ENCODE measurements at places on chromosomes 16 and 17. TPM values are rescaled to one million over a fixed set of nuclear protein-coding genes. Genes with fewer than 3 reads are reported as not detected.
A peak's percentile ranks its signal among the peaks of the same experiment; 100 is the strongest.

TEN1 gene
- 17.7 TPM for total RNA-seq

CCL8 gene
- not detected for total RNA-seq

GRCh38 chr17:40553694-40554534 lies 11.4 kb downstream of the CCR7 start:
- peak; percentile 70 for DNase-seq

DNA sequence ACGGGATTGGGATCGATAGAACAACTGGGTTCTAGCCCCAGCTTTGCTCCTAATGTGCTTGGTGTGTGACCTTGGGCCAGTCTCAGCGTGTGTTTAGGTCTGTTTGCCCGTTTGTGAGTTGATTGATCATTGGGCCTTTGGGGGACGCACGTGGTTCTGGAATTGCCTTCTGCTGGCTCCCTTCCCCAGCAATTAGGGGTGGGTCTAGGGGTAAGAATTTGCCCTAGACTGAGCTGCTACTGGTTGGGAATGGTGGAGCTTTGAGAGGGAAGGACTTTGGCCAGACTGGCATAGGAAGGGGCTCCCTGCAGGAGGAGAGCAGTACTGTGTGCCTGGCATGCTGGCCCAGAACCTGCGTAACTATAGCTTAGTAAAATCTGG lies 1.5 kb downstream of the SPNS2 start:
- DNase-seq: no peak

DNA sequence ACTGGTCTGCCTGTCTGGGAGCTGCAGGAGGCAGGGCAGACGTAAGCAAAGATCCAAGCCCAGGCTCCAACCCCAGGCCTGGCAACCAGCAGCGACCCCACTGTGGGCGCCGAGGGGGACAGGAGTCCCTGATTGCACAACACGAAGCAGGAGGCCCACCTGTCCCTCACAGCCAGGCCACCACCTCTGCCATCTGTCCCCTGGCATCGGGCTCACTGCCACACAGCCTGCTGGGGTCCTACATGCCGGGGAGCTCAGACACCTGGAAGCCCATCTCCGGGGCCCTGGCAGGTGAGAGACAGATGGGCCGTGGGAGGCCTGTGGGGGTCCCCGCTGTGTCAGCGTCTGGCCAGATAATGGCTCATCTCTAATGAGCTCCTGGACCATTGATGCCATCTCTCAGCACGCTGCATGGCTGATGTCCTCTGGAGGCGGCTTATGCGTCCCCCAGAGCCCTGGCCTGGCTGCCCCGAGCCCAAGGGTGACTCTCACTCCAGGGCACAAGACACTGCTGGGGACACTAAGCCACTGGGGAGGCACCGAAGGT lies 11.3 kb upstream of the RASD1 start:
- no peak for DNase-seq

DNA sequence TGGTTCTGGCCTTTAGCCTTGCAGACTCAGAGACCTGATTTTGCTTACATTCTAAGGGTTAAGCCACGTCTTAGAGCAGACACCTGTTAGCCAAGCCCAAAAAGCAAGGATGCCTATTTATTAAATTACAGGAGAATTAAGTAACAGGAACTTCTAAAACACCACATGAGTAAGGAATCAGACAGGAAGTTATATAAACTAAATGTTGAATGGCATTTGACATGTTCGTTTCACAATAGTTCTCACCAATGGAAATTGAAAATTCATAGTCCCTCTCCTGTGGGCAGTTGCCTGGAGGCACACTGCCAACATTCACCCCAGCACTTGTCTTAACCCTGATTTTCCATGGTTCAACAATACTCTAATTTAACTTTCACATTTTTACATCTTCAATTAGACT lies 9.0 kb downstream of the KRTAP9-7 start:
- DNase-seq: no peak

DNA sequence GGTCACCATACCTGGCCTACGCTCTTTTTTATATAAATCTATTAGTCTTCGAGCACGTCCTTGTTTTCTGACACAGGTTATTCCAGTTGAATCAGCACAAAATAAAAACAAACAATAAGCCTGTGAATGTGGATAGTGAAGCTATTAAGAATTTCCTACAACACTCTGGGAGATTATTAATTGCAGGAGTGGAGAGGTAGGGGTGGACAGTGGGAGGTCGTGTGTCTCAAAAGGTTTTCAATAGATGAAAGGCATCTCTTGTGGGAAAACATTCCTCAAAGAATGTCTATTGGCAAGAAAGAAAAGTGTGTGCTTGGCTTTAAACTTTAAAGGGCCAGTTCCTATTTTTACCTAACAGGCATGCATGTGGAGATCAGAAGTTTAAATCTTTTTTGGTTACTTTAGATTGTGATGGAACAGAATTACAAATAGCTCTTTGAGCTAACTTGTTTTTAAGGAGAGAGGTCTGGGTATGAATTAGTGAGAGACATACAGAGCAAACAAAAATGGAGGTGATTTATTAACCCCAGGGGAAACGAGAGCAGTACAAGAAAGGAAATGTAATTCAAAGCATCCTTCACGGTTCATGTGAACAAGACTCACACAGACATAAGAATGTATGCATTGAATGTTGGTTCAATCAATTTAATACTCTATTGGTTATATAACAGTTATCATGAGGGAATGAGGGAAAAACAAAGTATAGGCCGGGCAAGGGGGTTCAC lies 9.0 kb downstream of the SMYD4 start:
- DNase-seq: no peak

- DNase-seq: no peak
These were observed 18.1 kb upstream of the ABCC12 start for GRCh38 chr16:48173889-48174288.

DNA sequence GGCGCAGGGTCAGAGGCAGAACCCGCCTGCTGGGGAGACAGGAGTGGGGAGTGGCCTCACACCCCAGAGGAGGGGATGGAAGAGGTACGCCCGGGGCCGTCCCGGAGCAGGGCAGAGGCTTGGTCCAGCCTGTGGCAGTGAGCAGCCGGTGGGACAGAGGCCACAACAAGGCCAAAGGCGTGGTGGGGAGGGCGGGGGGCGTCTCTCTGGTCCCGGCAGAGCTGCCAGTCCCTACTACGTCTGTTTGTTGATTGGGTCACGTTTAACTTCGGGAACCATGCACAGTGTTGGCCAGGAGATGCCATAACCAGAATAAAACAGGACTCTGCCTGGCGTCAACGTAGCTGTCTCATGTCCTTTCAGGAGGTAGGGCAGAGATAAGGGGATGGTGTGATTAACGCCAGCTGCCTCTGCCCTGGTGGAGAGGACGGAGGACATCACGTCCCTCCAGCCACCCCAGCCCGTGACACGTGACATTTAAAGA lies 192.8 kb downstream of the BANP start:
- DNase-seq: no peak

DNA sequence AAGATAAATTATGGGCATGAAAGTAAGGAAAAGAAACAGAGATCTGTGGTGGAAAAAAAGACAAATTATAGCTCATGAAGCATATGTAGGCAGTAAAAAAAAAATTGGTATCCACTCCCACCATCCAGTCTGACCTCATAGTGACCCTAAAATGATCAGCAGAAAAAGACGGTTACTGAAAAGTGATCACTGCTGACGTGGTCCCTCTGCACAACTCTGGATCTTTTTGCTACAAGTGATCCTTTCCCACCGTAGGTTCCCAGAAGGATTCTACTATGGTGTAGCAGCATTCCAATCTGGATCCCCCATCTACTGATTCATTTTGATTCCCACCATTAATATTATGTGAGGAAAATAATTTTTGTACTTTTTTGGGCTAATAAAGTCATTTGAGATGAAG lies 10.9 kb upstream of the CHST6 start:
- no peak for DNase-seq

GRCh38 chr16:68636064-68636560 lies 9.0 kb upstream of the CDH3 start:
- no peak for DNase-seq

DNA sequence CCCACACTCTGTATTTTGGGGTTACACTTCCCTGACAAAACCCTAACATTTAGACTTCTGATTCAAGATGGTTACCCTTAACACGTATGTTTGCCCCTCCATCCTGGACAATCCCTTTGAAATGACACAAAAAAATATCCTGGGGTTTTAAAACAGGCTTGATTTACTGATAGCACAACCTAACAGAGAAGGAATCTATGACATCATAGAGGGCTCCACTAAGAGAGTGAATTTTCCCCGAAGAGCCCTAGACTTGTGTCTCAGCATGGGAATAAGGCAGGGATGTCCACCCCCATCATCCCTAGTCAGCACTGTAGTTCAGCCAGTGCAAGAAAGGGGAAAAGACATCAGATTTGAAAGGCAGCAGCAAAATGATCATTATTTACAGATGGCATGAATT lies 15.8 kb upstream of the SRCIN1 start:
- no peak for DNase-seq

DNA sequence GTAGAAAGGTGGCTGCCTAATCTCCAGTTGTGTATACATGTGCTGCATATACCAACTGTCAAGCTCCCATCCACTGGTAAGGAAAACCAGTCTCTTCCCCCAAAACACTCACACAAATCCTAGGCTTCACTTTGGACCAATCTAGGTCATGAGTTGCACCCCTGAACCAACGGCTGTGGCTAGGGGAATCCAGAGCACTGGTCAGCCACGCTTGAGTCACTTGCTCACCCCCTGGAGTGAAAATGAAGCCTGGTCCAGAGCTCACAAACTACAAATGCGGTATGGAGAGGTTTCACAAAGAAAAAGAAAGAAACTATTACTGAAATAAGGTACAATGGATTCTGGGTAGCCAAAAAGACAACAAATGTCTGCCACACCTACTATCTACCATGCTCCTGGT lies 66.1 kb upstream of the NLK start:
- no peak for DNase-seq

DNA sequence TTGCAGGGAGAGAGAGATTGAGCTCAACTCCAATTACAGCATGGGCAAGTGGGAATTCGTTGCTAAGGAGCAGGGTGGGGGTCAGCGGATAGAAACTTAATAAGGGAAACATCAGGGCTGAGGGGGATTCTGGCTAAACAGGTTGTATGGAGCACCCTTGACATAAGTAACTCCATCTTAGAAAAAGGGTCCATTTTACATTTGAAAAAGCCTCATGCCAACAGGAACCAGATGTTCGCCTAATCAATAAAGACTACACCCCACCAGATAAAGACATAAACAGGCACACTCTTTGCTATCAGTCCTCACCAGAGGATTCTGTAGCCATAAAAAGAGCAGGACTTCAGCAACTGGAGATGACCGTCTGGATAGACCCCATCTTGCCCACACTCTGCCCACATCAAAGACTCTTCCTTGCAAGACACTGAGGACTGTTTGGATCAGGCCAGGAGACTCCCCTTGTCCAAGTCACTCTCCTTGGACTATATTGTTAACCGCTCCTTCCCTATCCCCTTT lies 1.6 kb upstream of the LRRC75A start:
- DNase-seq: no peak

- DNase-seq: no peak
These were observed 45.2 kb downstream of the AXIN2 start for GRCh38 chr17:65515959-65516948.

DNA sequence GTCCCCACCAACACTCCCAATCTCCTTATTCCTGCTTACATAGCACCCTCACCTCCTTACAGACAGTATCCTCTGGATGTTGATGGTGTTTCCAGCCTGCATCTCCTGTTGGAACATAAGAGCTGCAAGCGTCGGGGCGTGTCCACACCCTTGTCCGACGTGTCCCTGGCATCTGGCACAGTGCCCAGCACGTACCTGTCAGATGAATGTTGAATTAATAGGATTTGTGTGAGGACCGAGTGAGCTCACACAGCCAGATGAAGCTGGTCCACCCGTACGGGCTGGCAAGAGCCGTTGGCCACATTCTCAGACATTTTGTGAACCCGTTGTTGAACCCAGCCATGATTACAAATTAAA lies 12.2 kb upstream of the CBX4 start:
- DNase-seq: no peak

DNA sequence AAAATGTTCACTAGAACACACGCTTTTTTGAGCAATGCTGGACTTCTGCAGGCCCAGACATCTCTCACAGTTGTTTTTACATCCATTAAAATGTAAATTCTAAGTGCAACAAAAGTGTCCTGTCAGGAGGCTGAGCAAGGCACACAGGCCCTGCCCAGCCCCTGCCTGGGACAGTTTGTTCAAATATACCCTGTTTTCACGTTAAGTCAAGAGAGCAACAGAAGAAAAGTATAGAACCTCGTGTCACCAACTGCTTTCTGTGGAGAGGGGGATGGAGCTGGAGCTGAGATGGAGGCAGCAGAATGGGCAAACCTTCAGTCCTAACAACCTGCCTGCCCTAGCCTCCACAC lies 4.3 kb upstream of the HOXB2 start:
- no peak for DNase-seq

GRCh38 chr16:55690841-55691240 lies 35.1 kb downstream of the SLC6A2 start:
- DNase-seq: no peak

DNA sequence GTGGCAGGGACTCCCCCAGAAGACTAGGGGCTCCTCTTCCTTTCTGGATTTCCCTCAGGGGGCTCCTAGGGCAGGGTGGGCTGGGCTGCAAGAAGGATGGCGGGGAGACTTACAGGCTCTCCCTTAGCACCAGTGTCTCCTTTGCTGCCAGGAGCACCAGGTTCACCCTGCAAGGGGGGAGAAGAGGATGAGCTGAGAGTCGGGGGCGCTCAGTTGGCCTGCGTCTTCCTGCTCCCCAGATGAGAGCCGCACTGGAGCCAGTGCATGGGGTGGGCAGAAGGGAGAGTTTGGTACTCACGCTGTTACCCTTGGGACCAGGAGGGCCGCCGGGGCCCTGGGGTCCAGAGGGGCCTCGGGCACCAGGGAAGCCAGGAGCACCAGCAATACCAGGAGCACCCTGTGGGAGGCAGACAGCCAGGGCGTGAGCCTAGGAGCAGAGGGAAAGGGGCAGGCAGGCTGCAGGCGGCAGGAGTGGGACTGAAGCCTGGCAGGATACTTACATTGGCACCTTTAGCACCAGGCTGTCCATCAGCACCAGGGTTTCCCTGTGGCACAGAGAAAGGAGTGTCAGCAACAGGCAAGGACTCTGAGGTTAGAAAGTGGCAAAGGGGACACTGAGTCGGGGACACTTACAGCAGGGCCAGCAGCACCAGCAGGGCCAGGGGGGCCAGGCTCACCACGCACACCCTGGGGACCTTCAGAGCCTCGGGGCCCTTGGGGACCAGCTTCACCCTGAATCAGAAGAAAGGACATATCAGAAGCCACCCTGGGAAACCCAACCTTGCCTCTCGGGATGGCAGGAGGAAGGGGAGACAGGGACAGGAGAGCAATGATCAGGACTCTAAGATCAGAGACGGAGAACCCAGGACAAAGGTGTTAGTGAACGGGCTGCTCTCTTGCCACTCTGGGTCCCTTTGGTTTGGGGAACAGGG lies 6.2 kb downstream of the COL1A1 start:
- no peak for DNase-seq

DNA sequence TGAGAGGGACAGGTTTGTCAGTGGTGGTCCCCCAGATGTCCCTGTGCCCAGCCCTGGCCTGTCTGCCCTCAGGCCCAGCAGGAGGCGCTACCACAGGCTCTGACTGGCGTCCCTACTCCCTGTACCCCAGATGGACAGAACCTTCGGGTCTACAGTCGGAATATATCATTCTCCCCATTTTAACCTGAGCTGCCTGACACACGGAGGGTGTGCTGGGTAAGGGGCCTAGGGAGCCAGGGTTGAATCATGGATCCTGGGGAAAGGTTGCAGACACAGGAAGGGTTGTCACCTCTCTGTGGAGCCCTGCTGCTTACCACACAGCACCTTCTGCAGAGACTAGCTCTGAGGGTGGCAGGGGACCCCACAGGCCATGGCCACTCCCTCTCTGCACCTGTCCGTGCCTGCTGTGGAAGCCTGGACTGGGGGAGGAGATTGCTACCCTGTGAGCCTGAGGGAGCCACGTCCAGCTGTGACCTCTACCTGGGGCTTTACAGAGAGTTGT lies 162.2 kb upstream of the ZNF267 start:
- no peak for DNase-seq

GRCh38 chr16:22235839-22236745 lies 30.0 kb downstream of the EEF2K start:
- no peak for DNase-seq

Measured in SJCRH30 (cell line).